GM04503 (cell line): ENCODE measurements at places on chromosomes 2 and 18.

DNA sequence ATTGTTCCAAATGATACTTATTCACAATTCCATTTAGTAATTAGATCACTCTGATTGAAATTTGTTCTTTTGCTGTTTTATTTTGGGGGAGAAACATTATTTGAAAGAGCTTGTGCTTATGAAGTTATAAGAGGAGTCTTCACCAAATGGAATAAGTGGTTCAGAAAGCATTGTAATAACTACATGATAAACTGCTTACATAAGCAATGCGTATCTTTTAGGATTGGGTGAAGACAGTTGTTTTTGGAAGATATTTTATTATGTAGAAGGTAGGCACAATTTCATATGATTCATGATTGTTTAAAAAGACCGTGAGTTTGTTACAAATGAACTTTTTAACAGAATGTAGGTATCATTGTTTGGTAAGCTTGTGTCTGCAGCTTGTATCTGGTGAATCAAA lies 14.5 kb downstream of the ZNF638 start:
- no peak for DNase-seq

GRCh38 chr2:37201766-37202165 lies 5.5 kb downstream of the CEBPZOS start:
- DNase-seq, result no peak

- DNase-seq, result no peak
Measured at GRCh38 chr2:64234785-64235184, 90.6 kb upstream of the PELI1 start.

DNA sequence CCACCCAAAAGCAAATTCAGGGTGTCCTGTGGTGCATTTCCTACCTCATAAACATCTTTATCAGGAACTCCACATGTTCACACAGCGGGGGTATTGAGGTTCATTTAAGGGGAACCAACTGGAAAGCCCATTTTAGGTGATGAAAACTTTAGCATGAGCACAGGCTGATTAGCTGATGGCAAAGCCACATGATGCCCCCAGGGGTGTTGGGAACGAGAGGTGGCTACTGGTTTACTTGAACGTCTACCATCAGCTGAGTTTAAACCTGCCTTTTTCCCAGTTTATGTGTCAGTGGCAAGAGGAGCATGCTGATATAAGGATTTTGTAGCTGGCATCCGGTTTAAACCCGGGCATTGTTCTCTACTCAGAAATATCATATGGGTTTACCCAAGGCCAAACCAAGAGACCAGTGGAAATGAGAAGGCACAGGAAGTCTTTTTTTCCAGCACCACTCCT lies 54.5 kb upstream of the UPP2 start:
- DNase-seq, result no peak

GRCh38 chr18:38923126-38923525 lies 1357.5 kb upstream of the CELF4 start:
- DNase-seq, result no peak
